HuH-7.5 (cell line): ENCODE measurements at places on chromosomes 7 and 10.

DNA sequence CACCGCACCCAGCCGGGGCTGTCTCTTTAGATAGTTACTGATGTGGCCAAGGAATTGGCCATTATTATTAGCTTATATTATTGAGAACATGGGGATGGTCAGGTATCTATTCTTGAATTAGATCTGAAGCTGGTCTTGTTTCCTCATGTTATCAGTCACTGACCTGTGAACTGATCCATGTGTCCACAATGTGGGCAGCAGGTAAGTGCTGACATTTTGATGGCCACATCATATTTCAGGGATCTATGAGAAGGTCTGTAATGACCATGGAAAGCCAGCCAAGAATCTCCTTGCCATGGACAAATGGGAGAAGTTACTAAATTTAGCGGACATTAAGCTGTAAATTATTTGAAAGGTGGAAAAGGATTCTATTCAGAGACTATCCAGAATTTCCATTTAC lies 61.4 kb downstream of the GBF1 start:
- DNase-seq = no peak

DNA sequence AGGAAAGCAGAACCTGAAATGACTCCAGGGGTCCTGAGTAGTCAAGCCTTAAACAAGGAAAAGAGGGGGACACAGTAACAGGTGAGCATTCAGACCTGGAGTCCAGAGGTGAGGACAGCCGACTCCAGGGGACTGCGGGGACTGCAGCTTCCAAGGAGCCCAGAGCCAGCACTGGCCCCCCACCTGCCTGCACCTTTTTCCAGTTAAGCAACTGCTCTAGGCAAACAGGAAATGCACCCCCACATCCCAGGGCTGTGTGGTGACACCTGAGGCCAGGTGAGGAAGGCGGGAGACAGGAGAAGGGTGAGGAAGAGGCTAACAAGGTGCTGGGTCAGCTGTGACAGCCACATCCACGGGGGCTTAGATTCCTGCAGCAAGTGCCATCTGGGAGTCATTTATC lies 20.1 kb upstream of the EN2 start:
- no peak for DNase-seq

- no peak for DNase-seq
These were observed 23.0 kb upstream of the EGFR start for GRCh38 chr7:54995610-54996363.

GRCh38 chr7:118872568-118872967 lies 648.1 kb downstream of the ANKRD7 start:
- DNase-seq = no peak

- peak; percentile 56 for DNase-seq
These were observed 83.3 kb upstream of the DNAJC1 start for GRCh38 chr10:22086730-22087401.

DNA sequence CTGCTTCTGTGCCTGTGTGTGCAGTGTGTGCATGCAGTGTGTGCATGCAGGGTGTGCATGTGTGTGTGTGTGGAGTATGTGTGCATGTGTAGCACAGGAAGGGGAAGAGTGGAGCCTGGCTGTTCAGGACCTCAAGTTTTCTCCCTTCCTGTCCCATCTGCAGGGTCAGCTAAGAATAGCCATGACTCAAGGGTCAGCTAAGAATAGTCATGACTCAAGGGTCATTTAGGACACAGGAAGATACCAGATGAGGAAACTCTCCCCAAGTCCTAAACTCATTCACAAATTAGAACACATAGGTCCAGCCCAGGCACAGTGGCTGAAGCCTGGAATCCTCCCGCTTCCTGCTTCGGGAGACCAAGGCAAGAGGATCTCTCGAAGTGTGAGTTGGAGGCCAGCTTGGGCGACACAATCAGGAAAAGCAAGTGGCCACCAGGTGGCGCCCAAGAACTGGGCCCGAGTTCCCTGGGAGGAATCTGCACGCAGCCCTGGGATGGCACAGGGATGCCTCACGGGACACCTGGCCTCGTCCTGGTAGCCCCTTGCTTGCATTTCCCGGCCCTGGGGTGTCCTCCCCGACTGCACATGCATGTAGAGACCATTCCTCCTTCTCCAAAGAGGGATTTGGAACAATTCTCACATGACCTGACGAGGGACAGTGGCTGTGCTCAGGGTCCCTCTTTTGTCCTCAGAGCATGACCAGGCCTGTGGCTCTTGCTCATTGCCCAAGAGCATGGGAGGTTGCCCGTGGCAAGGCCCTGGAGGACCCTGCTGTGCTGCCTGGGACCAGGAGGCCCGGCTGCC lies 21.4 kb upstream of the VOPP1 start:
- DNase-seq = peak; percentile 55

- no peak for DNase-seq
These were observed 21.0 kb downstream of the UCMA start for GRCh38 chr10:13213163-13213562.

DNA sequence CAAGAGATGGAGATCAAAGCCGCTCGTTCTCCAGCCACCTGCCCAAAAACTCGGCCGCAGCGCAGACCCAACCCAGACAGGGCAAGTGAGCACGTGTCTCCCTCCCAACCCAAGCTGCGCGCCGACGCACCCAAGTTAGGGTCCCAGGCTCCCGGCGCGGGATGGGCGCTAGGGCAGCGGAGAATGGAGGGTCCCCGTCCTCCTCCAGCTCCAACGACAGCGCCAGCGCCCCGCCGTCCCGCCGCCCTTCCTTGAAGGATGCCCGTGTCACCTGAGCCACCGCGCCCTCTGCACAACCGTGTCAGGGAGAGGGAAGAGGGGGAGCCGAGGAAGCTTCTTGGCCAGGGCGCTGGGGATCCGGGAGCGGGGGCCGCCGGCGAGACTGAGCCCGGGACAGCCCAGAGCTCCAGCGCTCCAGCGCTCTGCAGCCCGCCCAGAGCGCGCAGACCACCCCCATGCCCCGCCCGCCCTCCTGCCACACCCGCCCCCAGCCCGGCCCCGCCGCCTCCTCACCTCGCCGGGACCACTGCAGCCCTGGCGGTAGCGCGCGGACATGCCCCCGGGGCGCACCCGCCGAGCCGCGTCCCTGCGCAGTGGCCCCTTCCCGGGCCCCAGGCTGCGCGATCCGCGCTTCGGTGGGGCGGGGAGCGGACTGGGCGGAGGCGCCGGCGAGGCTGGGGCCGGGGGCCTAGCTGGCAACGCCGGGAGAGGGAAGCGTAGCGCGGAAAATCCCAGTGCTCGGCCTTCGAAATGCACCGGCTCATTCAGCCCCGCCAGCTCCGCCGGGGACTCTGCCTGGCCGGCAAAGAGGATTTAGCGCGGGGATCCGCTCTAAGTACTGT lies at the start of gene SLC16A12:
Gene SLC16A12, minus strand, starts transcription at position 424 of the 842 bp plus-strand sequence. CDS start 73,016 bp downstream, outside the sequence.
- DNase-seq = peak; percentile 48

- DNase-seq = no peak
These were observed 1080.6 kb upstream of the LRRN3 start for GRCh38 chr7:110010359-110010758.

GRCh38 chr7:22275661-22276060 lies 81.3 kb downstream of the RAPGEF5 start:
- DNase-seq = no peak

GRCh38 chr10:86197166-86197790 lies 169.3 kb downstream of the GRID1 start:
- no peak for DNase-seq

DNA sequence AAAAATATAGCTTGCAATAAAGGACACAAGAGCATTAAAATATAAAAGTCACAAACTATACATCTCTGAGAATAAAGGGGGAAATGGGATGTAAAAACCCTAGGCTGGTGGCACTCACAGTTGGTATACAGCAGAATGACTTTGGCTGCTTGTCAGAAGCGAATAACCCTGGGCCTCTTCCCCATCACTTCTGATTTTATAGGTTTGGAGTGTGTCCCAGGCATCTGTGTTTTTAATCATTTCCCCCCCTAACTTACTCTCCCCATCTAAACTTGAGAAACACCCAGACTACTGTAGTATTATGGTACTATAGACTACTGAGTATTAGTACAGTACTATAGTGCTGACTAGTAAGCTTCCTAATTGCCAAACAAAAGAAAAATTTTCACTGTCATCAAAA lies 1.8 kb upstream of the RPA3 start:
- DNase-seq = no peak

DNA sequence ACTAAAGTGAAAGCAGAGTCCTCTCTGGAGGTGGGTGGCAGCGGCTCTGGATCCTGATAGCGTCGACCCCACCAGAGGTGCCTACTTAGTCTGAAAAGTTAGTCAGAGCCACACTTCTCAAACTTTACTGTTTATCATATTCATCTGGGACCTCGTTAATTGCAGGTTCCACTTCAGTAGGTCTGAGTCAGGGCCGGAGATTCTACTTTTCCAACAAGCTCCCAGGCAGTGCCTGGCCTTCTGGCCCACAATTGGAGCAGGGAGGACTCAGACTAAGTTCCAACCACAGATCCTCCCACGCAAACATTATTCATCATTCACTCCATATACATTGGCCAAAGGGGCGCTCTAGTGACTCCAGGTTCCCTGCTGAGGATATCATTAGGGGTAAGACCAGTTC lies 78.1 kb downstream of the VSTM4 start:
- DNase-seq = no peak

GRCh38 chr7:46071601-46072000 lies 150.5 kb upstream of the IGFBP3 start:
- DNase-seq = no peak

GRCh38 chr7:107582875-107583274 lies 2.8 kb downstream of the BCAP29 start:
- DNase-seq = no peak

GRCh38 chr7:4774658-4775249 lies 669 bp upstream of the AP5Z1 start:
- peak; percentile 73 for DNase-seq

GRCh38 chr10:129467359-129468064 lies 471 bp downstream of the MGMT start:
- peak; percentile 52 for DNase-seq

GRCh38 chr7:44046321-44047061 lies 2.0 kb downstream of the DBNL start:
- no peak for DNase-seq

DNA sequence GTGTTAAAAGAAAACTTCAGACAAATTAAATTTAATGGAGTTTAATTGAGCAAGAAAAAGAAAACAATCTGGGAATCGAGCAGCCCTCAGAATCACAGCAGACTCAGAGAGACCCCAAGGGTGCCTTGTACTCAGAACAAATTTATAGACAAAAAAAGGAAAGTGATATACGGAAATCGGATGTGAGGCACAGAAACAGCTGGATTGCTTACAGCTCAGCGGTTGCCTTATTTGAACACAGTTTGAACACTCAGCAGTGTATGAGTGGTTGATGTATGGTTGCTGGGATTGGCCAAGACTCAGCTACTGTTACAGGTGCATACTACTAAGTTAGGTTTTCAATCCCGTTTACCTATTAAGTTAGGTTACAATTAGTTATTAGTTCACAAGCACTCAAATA lies 103.8 kb upstream of the LYZL1 start:
- no peak for DNase-seq
